ENCODE measurements at places on chromosomes 6 and 20.

GRCh38 chr6:34334796-34335416, 57.6 kb downstream of the NUDT3 start:
- DNase-seq, result no peak

DNA sequence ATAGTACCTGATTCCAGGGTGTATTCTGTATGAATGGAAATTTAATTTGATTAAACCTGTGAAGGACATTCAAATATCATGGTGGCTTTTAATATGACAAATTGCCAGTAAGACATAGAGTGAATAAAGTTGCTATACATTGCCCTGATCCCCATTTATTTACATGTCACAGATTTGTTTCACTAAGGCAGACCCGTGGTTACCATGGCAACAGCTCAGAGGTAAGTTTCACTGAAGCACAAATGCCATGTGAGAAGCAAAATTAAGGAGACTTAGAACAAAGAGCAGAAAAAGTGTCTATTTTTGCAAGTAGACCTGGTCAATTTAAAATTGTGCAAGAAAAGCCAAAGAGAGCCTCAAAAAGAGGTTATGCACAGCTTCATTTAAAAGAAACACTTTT, 63.7 kb downstream of the PXDC1 start:
- DNase-seq, result no peak

DNA sequence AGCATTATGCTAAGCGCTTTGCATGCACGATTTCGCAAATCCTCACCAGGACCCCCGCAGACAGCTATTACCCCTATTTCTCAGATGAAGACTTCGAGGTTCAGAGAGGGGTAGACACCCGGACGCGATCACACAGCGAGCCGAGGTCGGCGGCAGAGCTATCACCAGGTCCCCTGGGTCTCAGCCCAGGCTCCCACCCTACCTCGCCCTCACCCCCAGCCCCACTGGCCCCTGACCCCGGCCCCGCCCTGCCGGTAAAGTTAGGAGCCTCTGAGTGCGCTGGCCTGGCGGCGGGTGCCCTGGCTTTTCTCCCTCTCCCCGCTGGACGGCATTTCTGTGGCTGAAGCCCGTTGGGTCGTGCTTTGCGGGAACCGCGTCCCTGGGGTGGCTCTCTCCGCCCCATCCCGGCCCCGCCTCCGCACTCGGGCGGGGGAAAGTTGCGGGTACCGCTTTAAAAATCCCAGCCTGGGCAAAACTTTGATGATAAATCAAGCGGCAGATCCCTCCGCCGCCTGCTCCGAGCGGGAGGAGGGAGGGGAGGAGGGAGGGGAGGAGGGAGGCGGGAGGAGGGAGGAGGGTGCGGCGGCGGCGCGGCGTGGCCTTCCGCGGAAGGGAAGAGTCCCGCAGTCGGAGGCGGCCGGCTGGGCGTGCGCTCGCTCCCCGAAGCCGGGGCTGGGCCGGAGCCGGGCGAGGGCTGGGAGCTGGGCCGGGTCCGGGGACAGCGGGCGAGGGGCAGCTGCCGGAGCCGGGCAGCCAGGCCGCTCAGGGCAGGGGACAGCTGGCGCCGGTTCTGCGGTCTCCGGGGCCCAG, at the start of gene VSTM2L:
Gene VSTM2L (plus strand): TSS at position 624 of the 810 bp plus-strand sequence. CDS start 224 bp downstream, outside the sequence.
- peak; percentile 74 for DNase-seq

GRCh38 chr6:2695454-2696095, 55.1 kb downstream of the MYLK4 start:
- peak; percentile 74 for DNase-seq

GRCh38 chr6:130322673-130323268, 43.0 kb upstream of the TMEM200A start:
- DNase-seq, result peak; percentile 84

Measured in cardiac muscle cell (in vitro differentiated cells and primary cell).